ENCODE measurements at places on chromosomes 13 and 19.

DNA sequence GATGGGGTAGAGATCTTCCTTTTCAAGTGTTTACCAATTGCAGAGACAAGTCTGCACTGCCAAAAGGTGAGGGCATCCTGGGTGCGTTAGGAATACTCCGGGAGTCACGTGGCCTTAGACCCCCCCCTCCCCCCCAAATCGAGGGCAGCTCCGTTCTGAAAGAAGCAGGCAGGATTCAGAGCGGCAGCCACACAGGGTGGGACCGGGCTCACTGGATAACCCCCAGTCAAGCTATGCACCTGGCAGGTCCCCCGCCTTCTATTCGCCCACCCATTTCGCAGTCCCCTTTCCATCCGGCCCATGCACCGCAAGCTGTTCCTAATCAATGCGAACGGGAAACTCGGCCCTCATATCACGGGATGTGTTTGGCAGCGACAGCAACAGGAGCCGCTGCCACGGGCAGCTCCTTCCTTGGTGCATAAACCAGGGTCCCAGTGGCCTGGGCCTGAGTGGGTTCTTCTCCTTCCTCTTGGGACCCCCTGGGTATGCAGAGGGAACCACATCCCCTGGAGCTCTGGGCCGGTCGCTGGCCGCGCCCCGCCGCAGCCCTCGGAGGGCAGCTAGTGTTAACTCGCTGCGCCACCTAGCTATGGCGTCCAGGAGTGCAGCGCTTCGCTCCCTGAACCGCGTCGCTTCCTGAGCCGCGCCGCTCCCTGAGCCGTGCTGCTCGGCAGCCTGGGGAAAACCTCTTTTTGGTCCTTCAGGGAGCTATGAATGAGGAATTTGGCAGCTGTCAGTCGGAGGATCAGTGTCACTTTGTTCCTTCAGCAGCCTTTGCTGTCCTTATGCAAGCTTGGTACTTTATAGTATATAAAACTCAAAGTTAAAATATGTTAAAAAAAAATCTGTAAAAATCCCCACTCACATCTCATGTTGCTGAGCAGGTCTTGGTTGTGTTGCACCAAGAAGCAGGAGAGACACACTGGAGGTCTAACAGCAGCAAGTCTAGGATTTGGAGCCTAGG, 41.4 kb downstream of the LYL1 start:
- peak; percentile 88 for DNase-seq

DNA sequence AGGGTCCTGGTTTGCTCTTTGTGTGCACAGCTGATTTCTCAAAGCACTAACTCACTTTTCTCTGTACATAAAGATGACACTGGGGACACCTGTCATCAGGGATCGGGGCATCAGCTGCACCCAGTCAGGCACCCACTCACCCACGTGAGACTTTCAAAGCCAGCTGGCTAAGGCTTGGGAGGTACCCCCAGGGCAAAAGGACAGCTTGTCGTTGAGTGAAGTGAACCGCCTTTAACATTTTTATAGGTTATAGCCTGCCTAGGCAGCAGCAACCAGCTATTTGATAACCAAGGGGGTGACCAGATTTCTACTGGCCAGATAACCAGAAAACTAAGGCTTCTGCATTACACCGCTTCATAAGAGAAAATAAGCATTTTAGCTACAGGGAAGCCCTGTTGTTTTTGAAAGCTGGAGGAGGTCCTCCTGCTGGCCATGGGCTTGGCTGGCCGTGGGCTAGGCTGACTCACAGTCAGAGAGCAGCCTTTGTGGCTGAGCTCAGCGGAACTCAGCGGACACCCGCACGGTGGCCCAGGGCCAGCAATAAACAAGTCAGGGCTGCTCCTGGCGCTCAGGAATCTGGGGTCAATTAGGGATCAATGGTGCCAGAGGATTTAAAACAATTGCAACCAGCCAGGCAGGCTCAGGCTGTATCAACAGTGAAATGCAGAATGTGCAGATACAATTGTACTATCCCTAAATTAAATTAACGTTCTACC, 57.1 kb downstream of the ALOX5AP start:
- peak; percentile 26 for DNase-seq

DNA sequence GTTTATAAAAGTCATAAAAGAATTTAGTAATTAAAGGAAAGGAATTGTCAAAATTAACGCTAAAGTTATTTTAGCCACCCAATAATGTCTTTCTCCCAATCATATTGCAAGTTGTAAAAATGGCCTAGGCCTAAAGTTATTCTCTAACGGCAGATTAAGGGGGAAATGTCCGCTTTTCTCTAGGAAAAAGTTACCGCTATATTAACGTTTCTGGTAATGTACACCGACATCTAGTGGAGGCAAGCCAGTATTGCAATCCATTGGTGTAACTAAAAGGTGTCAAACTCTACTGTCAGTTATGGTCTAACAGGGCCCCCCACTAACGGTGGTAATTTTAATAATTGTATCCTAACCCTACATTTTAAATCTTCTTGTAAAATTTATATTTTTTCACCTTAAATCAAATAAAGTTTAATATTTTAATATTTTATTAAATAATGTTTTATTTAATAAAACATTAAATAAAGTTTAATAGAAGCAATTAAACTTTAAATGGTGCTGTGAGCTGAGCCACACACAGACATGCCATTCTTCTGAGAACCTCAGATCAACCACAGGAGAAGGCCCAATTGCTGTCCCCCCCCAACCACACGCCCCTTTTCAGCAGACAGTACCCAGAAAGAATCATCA, 35.9 kb upstream of the ZSCAN5A start:
- no peak for DNase-seq

DNA sequence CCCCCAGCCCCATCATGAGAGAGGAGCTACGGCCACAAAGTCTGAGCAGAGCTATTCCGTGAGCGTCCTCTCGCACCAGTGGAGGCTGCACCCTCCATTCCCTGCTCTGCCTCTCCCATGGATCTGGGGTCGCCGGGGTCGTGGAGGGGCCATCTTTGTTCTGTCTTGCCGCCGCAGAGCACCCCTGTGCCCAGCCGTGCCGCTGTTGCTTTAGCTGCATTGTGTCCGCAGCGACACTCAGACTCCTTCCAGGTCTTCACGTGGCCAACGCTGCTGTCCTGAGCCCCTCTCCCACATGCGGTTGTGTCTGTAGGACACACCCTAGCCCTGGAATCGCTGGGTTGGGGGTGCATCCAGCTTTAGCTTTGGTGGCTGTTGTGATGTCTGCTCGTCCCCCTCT, 15.8 kb downstream of the YIPF2 start:
- no peak for DNase-seq

GRCh38 chr13:24036115-24036514, 124.4 kb upstream of the SPATA13 start:
- no peak for DNase-seq

DNA sequence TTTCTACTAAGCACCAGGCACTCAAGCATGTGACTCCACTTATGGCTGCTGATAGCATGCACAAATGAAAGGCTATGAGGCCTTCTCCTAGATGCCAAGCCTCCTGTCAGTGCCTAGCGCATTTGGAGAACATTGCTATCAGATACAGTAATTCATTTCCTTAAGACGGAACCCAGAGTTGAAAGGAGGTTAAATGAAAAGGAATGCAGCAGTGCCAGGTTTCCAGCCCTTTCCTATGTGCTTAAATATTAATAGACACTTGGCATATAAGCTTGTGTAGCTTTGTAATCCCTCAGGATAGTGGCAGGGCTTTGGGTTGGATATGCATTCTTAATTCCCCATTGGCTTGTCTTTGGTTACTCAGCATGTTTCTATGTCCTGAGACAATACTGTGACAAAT, 140.1 kb upstream of the FRY start:
- no peak for DNase-seq

- DNase-seq: no peak
These were observed 143.3 kb upstream of the TMTC4 start for GRCh38 chr13:100817928-100818327.

GRCh38 chr13:28282451-28282850, 144.1 kb downstream of the PAN3 start:
- no peak for DNase-seq

- no peak for DNase-seq
These were observed 261.0 kb downstream of the GPC5 start for GRCh38 chr13:91659256-91660075.

DNA sequence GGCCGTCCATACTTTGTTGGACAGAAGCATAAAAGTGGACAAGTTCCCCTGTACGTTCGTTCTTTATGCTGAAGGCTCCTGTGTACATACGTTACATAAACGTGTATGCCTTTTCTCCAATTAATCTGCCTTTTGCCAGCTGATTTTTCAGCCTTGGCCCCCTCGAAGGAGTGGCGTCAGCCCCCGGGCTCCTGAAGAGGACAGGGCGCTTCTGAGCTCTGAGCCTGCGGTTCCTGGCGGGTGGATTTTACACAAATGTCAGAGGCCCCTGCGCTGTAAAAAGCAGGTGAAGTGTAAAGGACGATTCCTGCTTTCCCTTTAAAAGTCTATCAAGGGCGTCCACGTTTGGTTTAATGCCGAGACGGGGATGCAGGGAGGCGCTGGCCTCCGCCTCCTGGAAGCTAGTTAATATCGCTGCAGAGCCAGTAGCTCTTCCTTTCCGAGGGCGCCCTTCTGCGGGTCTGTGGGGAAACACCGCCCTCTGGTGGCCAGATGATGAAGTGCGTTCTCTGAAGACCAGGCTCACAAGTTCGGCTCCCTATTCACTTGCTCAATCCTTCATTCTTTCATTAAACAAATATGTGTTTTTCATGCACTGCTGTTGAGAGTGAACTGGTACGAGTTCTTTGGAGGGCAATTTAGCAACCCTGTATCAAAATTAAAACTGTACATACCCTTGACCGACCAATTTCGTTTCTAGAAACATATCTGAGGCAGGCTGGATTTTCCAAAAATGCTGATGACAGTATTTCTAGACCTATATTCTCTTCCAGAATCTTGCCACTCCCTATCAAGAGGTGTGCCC, 62.0 kb downstream of the GPR12 start:
- peak; percentile 69 for DNase-seq

DNA sequence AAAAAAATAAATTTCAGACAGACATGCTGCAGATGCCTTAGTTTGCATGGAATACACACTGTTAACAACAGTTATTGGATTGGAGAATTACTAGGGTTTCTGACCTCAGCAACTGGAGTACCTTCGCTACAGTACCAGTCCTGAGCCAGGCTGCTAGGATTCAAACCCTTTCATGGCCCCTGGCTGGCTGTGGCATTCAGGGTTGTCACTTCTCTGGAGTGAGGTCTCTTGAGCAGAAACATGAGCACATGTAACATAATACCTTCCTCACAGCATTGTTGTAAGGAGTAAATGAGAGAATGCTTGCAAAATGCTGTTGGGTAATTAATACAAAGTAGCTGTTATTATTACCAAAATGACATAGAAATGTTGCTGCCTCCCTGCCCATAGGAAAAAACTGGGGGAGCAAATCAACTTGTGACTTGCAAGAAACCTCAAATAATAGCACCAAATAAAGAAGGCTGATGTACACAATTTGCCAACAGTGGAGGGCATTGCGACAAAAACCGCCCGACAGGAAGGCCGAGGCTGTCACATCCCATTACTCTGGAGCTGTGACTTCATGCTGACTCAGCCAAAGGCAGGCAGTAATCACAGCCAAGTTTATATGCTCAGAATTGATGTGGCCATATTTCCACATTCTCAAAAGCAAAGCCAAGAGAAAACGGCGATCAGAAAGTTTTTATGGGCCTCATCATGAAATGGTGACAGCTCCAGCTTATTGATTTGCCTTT, 100.4 kb downstream of the RFC3 start:
- no peak for DNase-seq

- peak; percentile 50 for DNase-seq
These were observed 15.8 kb downstream of the ARRDC2 start for GRCh38 chr19:18023622-18024251.

DNA sequence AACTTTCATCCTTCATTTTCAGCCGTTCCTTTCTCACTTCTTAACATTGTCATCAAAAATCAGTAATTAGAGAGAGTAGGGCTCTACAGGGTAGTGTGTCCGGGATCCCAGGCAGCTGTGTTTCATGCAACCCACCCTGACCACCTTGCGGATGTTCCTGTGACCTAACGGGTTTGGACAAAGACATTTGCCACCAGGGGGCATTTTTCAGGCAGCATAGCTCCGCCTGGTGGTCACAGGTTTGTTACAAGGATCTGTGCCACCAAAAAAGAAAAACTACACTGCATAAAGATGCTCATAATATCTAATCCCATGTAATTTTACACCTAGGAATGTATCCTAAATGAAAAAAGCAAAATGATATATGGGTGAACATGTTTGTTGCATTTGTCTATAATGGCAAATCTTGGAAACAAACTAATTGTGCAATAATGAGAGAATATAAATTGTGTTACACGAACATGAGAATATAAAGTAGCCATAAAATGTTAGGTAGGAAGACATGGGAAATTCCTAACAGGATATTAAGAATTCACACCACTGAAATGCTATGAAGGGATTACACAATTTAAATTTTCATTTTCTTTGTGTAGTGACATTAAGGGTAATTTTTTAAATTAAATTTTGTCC, 123.0 kb downstream of the SLC7A1 start:
- DNase-seq: no peak

DNA sequence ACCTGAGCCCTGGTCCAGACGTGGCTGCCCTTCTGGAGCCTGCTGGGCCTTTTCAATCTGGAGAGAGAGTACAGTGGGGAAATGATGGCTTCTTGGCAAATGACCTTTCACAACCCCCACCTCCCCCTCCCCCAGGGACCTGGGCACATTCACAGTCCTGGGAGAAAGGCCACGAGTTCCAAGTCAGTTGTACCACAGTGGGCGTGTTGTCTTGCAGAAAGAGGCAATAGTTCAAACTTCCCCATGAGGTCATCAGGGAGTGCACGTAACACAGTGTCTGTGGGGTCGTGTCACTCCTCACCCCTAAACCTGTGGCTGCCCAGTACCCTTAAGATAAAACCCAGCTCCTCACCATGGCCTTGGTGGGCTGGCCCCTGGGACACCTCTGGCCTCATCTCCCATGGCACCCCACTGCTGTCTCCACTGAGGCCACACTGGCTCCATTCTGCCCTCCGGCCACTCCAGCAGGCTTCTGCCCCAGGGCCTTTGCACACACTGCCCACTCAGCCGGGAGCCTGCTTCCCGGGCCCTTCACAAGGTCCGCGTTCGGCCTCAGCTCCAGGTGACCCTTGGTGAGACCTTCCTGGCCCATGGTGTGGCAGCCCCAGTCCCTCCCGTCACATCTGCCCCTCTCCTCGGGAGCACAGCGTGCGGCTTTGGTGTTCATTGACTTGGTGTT, 13.3 kb downstream of the PLIN4 start:
- DNase-seq: no peak

- no peak for DNase-seq
These were observed 1627.0 kb downstream of the PCDH9 start for GRCh38 chr13:65603160-65603559.

- no peak for DNase-seq
These were observed 11.1 kb upstream of the VSTM2B start for GRCh38 chr19:29514525-29515232.

- no peak for DNase-seq
These were observed 7.2 kb downstream of the DOT1L start for GRCh38 chr19:2170987-2171348.

- no peak for DNase-seq
These were observed 8.3 kb downstream of the TMEM143 start for GRCh38 chr19:48355365-48355954.

- no peak for DNase-seq
These were observed 8.7 kb downstream of the ZNF529 start for GRCh38 chr19:36564391-36564790.

Measured in amygdala (tissue), 56 donors.